ENCODE measurements at places on chromosomes 12 and 14.

- DNase-seq: no peak
These were observed 48.3 kb downstream of the SLC41A2 start for GRCh38 chr12:104909761-104910160.

DNA sequence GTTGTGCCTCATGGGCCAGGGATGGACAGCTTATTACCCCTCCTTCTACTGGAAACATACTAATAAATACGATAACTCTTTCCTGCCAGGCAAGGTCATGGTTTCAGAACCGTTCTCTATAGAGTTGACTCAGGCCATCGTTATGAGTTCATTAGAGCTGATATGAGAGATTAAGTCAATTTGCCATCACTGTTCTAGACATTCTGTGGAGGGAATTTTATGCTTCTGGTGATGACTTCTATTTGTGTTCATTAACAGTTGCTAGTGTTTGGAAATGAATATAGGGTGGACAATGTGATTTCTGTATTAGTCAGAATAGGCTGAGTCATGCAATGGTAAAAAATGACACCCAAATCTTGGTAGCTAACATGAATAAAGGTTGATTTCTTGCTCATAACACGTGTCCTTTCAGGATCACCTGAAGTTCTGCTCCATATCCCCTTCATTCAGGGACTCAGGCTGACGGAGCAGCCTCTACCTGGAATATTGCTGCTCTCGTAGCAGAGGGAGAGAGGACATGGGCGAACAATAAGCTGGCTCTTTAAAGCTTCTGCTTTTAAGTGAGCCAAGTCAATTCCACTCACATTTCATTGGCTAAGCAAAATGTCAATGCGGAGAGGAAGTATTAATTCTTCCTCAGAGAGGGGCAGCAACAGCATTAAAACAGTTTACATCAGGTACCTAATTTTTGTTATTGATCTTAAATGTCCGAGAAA lies 18.5 kb upstream of the TBPL2 start:
- DNase-seq: no peak

- DNase-seq: no peak
These were observed 23.0 kb downstream of the NCOR2 start for GRCh38 chr12:124544311-124544970.

GRCh38 chr14:54346257-54346656 lies 50.5 kb upstream of the CDKN3 start:
- DNase-seq: no peak

GRCh38 chr14:61290701-61291100 lies 9.6 kb upstream of the TMEM30B start:
- no peak for DNase-seq

DNA sequence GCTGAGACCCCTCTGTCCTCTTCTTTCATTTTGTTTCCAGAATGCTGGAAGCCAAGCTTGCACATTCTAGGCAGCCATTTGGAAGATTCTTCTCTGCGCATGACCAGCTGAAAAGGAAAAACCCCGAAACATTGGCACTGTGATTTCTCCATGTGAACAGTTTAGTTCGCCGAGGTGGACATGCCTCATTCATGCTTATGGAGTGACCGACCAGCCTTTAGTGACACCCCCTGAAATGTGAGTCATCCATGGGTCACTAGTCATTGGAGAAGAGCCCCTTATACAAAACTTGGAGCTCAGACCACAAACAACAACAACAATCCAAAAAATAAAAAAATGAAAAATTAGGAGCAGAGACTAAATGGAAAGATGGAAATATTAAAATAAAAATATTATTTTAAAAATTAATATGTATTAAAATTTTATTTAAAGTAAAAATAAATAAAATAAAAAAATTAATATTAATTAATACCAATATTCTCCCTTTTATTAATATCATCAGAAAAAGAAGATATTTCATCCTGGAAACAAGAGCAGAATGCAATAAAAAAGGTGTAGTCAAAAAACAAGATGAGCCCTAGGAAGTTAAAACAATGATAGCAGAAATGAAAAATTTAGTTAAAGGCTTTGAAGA lies 9.5 kb upstream of the KRT7 start:
- DNase-seq: no peak

GRCh38 chr14:59282378-59282765 lies 93.9 kb downstream of the DAAM1 start:
- DNase-seq: no peak

- peak; percentile 61 for DNase-seq
These were observed 286.9 kb upstream of the PRKD1 start for GRCh38 chr14:30214461-30215090.

GRCh38 chr12:131805421-131805820 lies 22.8 kb upstream of the MMP17 start:
- no peak for DNase-seq

GRCh38 chr14:50471838-50472465 lies 60.4 kb downstream of the MAP4K5 start:
- DNase-seq: no peak

GRCh38 chr14:50768680-50769079 lies 62.3 kb downstream of the NIN start:
- no peak for DNase-seq

DNA sequence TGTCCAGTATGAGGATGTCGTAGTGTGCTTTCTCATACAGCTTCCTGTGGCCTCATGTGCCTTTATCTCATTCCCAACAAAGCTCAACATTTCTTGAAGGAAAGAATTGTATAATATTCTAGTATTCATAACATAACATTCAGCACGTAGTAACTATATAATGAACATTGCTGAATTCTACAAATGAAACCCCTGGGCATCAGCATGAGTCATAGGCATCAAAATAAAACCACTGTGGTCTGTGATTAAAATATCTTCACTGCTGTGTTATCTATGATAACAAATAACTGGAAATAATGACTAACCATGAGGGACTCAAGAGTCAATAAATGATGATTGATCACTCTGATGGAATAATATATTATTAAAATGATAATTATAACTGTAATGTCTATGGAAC lies 255.2 kb downstream of the EMP1 start:
- DNase-seq: no peak

DNA sequence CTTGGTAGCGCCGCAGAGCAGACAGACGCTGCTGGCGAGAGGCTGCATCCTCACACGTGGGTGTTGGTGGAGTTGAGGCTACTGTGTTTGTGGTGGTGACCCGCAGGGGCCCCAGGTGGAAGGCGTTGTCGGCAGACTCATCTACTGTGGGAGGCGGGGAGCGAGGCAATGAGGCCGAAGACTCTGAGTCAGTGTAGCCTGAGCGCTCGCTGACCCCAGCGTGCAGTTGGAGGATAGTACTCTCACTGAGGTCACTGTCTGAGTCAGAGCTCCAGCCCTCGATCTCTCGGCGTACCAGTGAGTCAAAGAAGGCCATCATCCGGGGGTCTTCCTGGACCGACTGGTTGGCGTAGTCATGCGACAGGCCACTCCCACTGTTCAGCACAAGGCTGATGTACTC lies 76.0 kb upstream of the ACTN1 start:
- no peak for DNase-seq

DNA sequence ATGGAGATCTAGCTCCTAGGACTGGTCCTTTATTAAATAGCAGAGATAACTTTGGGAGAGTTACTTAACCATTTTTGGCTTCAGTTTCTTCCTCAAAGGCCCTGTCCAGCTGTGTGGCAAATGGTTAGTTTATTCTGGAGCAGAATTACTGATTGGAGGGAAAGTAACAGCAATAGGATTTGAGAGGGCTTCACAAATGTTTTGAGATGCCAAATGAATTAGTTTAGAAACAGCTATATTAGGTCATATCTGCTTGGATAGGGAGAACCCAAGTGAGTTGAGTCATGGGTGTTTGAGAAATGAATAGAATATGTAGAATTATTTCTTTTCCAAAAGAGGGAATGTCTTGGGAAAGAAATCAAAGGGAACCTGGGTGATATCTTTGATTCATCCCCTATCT lies 17.5 kb downstream of the RASSF3 start:
- no peak for DNase-seq

DNA sequence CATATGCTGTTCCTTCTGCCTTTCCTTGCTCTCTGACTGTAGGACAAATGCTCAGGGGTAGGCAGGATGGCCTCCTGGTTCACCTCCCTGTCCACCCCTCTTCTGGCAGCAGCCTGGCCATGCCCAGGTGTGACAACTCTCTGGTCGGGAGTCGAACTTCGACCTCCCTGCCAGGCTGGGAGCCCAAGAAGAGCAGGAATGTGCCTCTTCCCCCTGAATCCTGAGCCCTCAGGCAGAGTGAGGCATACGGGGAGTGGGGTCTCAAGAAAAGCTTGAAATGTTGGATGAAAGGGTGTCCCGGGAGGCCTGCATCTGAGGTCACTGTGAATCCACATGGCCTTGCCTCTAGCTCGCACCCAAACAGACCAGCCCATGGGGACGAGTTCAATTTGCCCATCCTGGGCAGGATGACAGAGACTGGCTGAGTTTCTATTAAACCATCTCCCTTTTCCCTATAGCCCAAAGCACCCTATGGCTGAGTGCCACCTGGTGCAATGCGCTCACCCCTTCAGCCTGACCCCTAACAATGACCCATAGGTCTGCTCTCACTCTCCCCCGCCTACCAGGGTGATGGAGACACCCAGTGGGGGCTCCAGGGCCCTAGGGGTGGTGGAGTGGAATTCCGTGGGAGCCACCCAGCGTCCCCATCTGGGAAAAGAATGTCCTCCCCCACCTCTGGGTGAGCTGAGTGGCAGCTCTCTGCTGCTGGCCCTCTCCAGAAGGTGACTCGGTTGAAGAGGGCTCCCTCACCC lies 52.9 kb upstream of the DIO3 start:
- no peak for DNase-seq

DNA sequence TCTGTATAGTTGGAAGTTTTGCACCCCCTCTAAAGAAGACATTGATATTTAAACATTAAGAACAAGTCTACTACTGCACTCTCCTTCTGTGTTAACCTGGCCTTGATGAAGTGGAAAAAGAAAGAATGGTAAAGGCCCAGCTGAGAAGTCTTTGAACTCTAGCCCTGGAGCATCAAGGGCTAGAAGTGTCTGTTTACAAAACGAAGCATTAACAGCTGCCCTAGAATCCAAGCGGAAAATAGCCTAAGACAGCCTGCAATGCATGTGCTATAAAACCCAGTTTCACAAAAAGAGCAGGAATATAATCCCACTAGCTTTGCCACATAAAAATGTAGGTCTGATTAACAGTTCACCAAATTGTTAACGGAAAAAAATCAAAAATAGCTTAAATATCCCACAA lies 60.5 kb downstream of the NUMB start:
- no peak for DNase-seq

DNA sequence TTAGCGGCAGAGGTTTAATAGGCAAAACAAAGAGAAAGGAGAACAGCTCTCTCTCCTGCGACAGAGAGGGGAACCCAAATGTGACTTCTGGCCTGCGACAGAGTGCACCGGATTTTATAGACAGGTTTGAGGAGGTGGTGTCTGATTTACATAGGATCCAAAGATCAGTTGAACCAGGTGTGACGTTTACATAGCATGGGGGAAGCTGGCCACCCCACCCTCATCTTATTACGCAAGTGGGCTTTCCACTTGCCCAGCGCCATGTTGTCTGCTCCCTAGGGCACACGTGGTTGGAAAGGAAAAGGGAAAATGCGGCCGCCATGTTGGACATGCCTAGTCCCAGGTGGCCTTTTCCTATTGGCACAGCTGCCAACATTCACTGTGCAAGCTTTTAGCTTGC lies 17.4 kb downstream of the BCL2L14 start:
- DNase-seq: no peak

GRCh38 chr12:102833687-102834441 lies 83.2 kb downstream of the PAH start:
- DNase-seq: no peak

DNA sequence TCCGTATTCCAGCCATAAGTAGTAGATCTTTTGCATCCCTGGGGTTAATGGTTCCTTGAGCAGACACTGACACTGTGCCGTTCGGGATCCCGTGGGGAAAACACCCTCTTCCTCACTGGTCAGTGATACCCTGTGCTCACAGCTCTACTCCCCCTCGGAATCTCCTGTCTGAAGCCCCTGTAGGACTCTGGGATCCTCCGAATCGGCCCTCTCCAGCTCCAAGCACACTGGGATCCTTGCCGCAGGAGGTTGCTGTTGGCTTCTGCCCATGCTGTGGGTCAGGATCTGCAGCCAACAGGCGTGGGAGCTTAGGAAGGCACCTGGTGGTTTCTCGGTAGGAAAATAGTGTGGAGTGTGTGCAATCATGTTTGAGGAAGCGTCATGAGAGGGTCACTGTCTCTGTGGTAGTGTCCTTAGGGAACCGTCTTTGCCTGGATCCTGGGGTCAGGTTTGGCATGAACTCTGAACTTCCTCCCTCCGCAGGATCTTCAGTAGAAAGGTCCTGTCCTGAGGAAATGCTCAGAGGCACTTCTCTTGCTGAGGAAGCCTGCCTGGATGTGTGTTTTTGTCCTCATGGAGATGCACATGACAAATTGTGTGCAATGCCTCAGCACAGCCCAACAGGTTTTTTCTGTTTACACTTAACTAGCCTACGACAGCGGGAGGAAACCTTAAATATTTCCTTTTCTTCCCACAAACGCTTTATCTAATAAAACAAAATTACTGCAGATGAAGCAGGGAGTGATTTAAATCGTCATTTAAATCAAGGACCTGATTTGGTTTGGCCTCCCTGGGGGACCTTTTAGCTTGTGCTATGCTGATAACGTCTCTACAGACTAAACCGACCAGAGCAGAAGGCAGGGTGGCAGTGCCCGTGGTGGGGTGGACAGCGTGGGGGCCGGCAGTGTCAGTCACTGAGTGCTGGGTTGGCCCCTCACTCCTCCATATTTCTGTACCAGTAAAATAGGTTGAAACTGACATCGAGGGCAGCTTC lies 18.7 kb downstream of the FBXL14 start:
- no peak for DNase-seq

- DNase-seq: no peak
These were observed 7.9 kb upstream of the PRH1 start for GRCh38 chr12:10891937-10892336.

DNA sequence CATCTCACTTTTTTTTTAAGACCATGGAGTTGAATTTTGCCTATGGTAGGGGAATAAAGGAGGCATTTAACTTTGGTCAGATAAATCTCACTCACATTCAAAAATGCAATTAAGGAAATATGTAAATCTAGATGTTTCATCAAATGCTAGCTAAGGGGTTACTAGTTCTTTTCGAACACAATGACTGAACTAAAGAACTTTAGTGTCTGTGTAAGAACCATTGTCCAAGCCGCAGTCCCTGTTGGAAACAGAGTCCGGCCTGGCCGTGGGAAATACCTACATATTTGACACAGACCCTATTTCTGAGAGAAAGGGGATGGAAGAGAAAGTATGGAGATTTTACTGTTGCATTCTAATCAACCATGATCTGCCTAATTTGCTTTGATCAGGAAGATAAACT lies 17.4 kb downstream of the LGR5 start:
- no peak for DNase-seq

- DNase-seq: no peak
These were observed 229.6 kb downstream of the BCAT1 start for GRCh38 chr12:24719293-24719721.

GRCh38 chr12:64061868-64062375 lies 160.2 kb downstream of the KICS2 start:
- DNase-seq: no peak

GRCh38 chr12:128323145-128323920 lies 56.4 kb downstream of the TMEM132C start:
- no peak for DNase-seq

DNA sequence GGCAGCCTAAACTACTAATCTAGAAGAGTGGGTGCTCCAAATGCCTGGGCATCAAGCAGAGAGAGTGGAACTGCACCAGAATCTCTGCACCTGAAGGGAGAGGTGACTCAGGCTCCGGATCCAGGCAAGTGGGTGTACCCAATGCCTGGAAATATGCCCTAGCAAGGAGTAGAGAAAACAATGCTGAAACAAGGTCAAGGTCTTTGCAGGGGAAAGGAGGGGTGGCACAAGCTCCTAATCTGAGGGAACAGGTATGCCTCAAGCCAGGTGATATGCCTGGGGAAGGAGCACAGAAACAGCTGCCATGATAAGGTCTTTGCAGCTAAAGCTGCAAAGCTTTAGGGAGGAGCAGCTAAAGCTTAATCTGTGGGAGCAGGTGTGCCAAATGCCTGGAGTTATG lies 136.0 kb upstream of the KITLG start:
- DNase-seq: no peak
